ENCODE measurements at places on chromosomes 1 and 21. TPM values are rescaled to one million over a fixed set of nuclear protein-coding genes. Genes with fewer than 3 reads are reported as not detected.

GRCh38 chr1:116033322-116033721 lies 57.0 kb downstream of the SLC22A15 start:
- no peaks in the 10 kb centered on the region for H3K4me1 ChIP-seq
- no peaks in the 10 kb centered on the region for H3K27me3 ChIP-seq
- no peak overlapping the region for H3K27ac ChIP-seq
- DNase-seq = no peak

DNA sequence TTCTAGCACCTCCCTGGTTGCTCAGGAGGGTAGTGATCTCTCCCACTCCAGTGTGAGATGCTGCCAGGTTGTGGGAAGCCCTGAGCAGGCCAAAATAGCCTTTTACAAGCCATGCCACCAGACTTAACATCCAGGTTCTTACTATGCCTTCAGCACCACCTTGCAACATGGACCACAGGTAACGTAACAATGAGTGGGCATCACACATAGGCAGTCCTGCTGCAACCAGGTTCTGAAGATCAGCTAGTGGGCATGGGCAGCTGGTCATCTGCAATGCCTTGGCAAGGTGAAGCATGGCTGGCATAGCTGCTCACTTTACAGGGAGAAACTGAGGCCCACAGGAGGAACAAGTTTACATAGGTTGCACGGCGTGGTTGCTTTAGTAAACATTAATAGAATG lies 40.7 kb downstream of the DHCR24 start:
- peaks cover 9% of the 10 kb centered on the region for H3K36me3 ChIP-seq
- no peak overlapping the region for H3K27ac ChIP-seq
- DNase-seq = no peak
- H3K27me3 ChIP-seq = no peaks in the 10 kb centered on the region

DNA sequence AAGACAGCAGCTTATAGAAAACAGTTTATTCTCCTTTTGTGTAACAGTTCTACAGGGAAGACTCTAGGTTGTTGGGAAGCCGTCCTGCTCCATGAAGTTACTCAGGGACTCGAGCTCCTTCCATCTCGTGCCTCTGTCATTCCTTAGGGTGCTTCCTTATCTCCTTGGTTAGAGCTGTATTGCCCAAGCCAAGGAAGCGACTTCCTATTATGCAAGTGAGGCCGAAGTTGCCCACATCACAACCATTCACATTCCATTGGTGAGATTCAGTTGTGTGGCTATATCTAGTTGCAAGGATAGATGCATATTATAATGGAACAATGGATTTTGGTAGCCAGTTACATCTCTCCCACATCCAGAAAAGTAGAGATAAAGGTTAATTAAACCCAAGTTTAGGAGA lies 9.0 kb downstream of the GSTM5 start:
- no peak overlapping the region for H3K4me3 ChIP-seq
- no peak overlapping the region for H3K27ac ChIP-seq
- H3K27me3 ChIP-seq = no peaks in the 10 kb centered on the region

- no peaks in the 10 kb centered on the region for H3K36me3 ChIP-seq
- H3K27ac ChIP-seq = no peak overlapping the region
Observed at GRCh38 chr1:110134050-110134595, 16.2 kb upstream of the SLC6A17 start.

- H3K27ac ChIP-seq = no peak overlapping the region
- H3K27me3 ChIP-seq = no peaks in the 10 kb centered on the region
- no peak overlapping the region for H3K4me3 ChIP-seq
- H3K36me3 ChIP-seq = no peaks in the 10 kb centered on the region
Observed at GRCh38 chr1:211885747-211886522, 55.4 kb upstream of the LPGAT1 start.

GRCh38 chr1:74502432-74502831 lies 10.0 kb downstream of the LRRC53 start:
- no peak for DNase-seq
- H3K36me3 ChIP-seq = no peaks in the 10 kb centered on the region
- H3K4me3 ChIP-seq = no peak overlapping the region
- H3K27ac ChIP-seq = no peak overlapping the region
- no peaks in the 10 kb centered on the region for H3K27me3 ChIP-seq

DNA sequence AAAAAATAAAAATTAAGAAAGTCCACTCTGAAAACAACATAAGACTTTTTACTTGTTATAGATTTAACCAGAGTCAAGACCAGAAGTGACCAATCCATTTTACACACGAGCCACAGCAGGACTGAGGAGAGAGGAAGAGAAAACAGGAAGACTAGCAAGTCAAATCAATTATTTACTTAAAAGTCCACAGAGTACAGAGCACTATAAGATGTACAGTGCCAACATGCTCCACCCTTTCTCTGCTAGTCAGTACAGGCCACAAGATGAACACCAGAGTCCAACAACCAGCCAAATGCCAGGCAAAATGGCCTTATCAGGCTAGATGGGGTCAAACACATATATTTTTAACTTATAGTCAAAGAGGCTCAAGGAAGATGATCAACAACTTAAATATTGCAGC lies 19.5 kb downstream of the LUZP1 start:
- no peak for DNase-seq
- peaks cover 16% of the 10 kb centered on the region for H3K4me1 ChIP-seq
- H3K27ac ChIP-seq = no peak overlapping the region
- no peaks in the 10 kb centered on the region for H3K27me3 ChIP-seq
- no peak overlapping the region for H3K4me3 ChIP-seq

GRCh38 chr1:174996476-174996875 lies 3.3 kb upstream of the CACYBP start:
- peaks cover 4% of the 10 kb centered on the region for H3K4me1 ChIP-seq
- H3K27me3 ChIP-seq = no peaks in the 10 kb centered on the region
- DNase-seq = no peak
- H3K4me3 ChIP-seq = no peak overlapping the region

DNA sequence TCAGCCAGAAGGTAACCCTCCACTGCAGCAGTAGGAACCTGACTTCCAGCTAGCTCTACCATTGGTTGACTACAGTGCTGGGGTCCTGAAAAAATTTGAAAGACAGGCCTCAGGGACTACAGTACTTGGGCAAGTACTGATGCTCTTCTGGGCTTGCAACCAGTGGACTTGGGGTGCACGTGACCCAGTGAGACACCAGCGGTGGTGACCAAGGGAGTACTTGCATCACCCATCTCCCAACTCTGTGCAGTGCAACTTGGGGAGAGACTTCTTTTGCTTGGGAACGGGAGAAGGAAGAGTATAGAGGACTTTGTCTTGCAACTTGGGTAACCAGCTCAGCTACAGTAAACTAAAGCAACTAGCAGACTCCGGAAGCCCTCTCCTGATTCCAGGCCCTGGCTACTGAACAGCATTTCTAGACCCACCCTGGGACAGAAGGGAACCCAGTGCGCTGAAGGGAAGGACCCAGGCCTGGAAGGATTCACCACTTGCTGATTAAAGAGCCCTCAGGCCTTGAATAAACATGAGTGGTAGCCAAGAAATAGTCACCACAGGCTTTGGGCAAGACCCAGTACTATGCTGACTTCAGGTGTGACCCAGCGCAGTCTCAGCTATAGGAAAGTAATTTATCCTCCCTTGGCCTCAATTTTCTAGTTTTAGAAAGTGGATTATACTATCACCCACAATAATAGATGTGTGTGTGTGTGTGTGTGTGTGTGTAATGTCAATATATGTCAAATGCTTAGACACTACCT lies 45.6 kb downstream of the TNNI3K start:
- H3K4me1 ChIP-seq = no peaks in the 10 kb centered on the region
- no peak overlapping the region for H3K4me3 ChIP-seq
- no peaks in the 10 kb centered on the region for H3K27me3 ChIP-seq
- no peak overlapping the region for H3K27ac ChIP-seq
- no peak for DNase-seq

GRCh38 chr1:101284021-101284420 lies 47.2 kb downstream of the S1PR1 start:
- no peaks in the 10 kb centered on the region for H3K36me3 ChIP-seq
- H3K27me3 ChIP-seq = no peaks in the 10 kb centered on the region
- H3K4me1 ChIP-seq = no peaks in the 10 kb centered on the region
- DNase-seq = no peak

PGBD2 gene
- total RNA-seq = 4.1 TPM

FNDC5 gene
- 0.89 TPM for total RNA-seq

TCHH gene
- 0.06 TPM for total RNA-seq

STIL gene
- 0.46 TPM for total RNA-seq

CHODL gene
- total RNA-seq = 0.12 TPM
